ENCODE measurements at places on chromosomes 1 and 21. TPM values are rescaled to one million over a fixed set of nuclear protein-coding genes. Genes with fewer than 3 reads are reported as not detected.

GRCh38 chr1:181180407-181181031, 92.0 kb downstream of the IER5 start:
- no peaks in the 10 kb centered on the region for H3K36me3 ChIP-seq
- no peak for DNase-seq
- H3K27me3 ChIP-seq: no peaks in the 10 kb centered on the region
- H3K27ac ChIP-seq: no peak overlapping the region

The CTSS gene
- total RNA-seq: 40.9 TPM

The UBAP2L gene
- 56.5 TPM for total RNA-seq

The NPHS2 gene
- not detected for total RNA-seq

The HAO2 gene
- not detected for total RNA-seq

The CRB1 gene
- 0.23 TPM for total RNA-seq

The YY1AP1 gene
- total RNA-seq: 145 TPM

All from esophagus muscularis mucosa (tissue), 4 donors.